Gastroesophageal sphincter (tissue), 4 donors: ENCODE measurements at places on chromosomes 12 and 14. TPM values are rescaled to one million over a fixed set of nuclear protein-coding genes. Genes with fewer than 3 reads are reported as not detected.

DNA sequence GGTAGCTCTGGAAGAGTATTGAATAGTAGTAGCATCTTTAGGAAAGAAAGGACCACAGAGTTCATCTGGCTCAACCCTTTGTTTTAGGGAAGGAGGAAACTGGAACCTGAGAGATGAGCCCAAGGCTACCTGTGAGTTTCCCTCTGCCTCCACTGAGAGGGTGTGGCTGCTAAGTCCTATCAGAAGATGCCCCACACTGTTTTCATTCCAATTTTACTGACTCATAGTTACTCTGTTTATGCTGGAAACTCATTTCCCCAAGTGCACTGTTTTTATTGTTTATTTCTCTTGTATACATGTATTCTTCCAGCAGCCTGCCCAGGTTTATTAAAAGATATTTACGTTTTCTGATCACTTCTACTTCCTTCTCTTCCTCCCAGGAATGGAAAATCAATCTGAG is 127.4 kb upstream of the ARHGAP5 start:
- ATAC-seq: no peak

DNA sequence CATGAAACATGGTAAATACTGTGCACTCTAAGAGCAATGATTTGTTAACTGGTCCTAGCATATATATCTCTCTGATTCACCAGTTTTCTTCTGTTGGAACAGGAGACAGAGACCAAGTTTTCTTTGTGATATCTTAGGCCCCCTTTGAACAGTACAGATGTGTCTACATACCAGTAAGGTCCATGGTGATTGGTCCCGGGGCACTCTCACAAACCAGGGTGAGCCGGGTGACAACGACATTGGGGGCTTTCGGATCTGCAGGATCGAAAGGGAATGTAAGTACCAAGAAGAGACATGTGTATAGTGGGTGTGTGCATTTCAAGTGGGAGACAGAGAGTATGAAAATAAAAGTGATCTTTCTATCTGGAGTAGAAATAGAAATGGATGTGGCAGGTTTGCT is 11.3 kb upstream of the ERP27 start:
- no peak for ATAC-seq

- no peak for ATAC-seq
Observed at GRCh38 chr12:48999371-49000131, at the start of gene DDN. Gene DDN, minus strand, starts transcription at chr12:48999375. Its CDS starts 88 bp downstream, at chr12:48999287.

DNA sequence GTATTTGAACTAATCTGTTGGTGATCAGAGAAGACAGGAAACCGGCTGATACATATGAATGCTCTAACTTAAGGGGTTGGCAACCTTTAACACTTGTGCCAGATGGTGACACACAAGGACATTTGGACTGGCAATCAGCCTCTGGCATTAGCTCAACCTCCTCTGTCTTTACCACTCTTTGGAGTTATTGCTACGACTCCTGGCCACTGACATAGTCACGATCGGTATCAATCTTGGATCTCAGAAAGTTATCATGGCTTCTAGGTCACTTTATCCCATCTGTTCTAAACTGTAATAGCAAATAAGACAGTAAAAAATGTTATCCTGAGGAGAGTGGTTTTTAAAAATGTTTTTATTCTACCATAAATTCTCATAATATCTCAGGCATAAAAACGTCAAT is 575.2 kb upstream of the MDGA2 start:
- ATAC-seq: no peak

DNA sequence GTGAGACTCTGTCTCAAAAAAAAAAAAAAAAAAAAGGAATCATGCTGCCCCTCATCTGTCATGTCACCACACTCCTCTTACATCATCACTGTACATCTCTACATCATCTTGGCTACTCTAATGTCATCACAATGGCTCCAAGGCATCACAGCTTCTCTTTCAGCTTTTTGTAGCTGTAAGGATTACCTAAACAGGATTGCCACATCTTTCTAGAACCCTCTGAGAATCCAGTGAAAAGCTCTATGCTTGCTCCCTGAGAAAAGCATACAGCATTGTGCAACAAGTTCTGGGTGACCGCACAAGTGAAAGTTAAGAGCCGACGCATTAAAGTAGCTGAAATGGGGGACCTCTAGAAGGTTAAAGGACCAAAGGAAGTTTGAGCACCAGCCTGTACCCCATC is 272.5 kb downstream of the C12orf50 start:
- no peak for ATAC-seq

The FZD10 gene
- total RNA-seq: not detected

The POU6F1 gene
- total RNA-seq: 12.8 TPM

DNA sequence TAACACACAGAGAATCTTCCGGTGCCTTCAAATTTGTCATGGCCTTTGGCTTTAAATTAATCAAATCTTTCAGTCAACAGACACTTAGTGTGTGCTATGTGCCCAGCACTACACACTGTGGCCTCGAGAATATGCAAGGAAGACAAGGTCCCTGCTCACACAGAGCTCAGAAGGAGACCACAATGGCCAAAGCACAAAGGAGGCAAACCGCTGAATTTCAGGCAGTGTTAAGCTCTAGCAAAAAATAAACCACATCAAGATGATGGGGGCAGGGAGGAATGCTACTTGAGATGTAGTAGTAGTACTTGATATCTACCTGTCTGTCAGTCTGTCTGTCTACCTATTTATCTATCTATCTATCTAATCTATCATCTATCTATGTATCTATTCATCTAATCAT is 227.9 kb downstream of the TMEM132D start:
- no peak for ATAC-seq

GRCh38 chr12:104738331-104738730 is 219.8 kb downstream of the SLC41A2 start:
- no peak for ATAC-seq

The MYL2 gene
- total RNA-seq: not detected

- ATAC-seq: no peak
Observed at GRCh38 chr14:50875359-50876070, 3.7 kb downstream of the ABHD12B start.
